ENCODE measurements at places on chromosomes 2 and 18. TPM values are rescaled to one million over a fixed set of nuclear protein-coding genes. Genes with fewer than 3 reads are reported as not detected.

TUBB8B gene
- total RNA-seq, result not detected

GRCh38 chr2:175350105-175350504 lies 168.6 kb upstream of the ATP5MC3 start:
- no peaks in the 10 kb centered on the region for H3K4me1 ChIP-seq
- no peak overlapping the region for H3K4me3 ChIP-seq
- no peaks in the 10 kb centered on the region for H3K27me3 ChIP-seq
- no peaks in the 10 kb centered on the region for H3K36me3 ChIP-seq

DNA sequence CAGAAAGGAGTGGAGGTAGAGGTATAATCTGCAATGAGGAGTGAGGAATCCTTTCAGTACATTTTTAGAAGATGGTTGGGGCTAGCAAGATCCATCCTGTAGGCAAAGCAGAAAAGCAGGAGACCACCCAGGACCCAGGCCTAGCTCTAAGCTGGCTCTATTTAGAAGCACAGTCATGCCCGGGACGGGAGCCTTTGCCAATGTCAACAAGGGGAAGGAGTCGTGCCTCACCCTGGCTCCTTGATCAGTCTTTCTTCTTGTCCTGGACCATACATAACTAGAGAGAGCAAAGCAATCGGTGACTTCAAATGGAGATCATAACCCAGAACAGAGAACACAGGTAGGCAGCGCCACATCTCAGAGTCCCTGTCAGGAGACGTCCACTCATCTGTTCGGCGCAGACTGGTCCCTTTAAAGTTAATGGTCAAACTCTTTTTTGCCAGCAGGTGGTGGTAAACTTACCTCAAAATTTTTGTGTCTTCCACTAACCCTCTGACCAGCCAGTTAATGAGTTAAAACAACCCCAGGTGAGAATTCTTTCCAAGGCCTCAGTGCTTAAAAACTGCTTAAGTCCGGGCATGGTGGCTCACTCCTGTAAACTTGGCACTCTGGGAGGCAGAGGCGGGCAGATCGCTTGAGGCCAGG lies 8.0 kb downstream of the MC5R start:
- no peaks in the 10 kb centered on the region for H3K36me3 ChIP-seq
- no peak overlapping the region for H3K27ac ChIP-seq
- H3K4me1 ChIP-seq, result no peaks in the 10 kb centered on the region
- H3K4me3 ChIP-seq, result no peak overlapping the region

GRCh38 chr2:43408407-43409160 lies 182.2 kb upstream of the ZFP36L2 start:
- H3K4me3 ChIP-seq, result no peak overlapping the region
- H3K36me3 ChIP-seq, result no peaks in the 10 kb centered on the region
- no peaks in the 10 kb centered on the region for H3K27me3 ChIP-seq
- no peak for DNase-seq

GALNT3 gene
- 3.9 TPM for total RNA-seq

GRCh38 chr2:201746551-201746950 lies 34.2 kb downstream of the ALS2 start:
- no peaks in the 10 kb centered on the region for H3K4me1 ChIP-seq
- no peak overlapping the region for H3K27ac ChIP-seq
- no peak for DNase-seq
- peaks cover 7% of the 10 kb centered on the region for H3K36me3 ChIP-seq

DNA sequence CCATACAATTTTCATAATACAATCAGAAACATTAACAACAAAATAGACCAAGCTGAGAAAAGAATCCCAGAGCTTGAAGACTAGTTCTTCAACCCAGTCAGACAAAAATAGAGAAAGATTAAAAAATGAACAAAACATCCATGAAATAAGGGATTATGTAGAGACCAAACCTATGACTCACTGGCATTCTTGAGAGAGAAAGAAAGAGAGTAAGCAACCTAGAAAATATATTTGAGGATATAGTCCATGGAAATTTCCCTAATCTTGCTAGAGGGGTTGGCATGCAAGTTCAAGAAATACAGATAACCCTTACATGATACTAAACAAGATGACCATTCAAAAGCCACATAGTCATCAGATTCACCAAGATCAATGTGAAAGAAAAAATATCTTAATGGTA lies 281.7 kb downstream of the CCDC85A start:
- no peaks in the 10 kb centered on the region for H3K36me3 ChIP-seq
- no peaks in the 10 kb centered on the region for H3K4me1 ChIP-seq
- H3K27me3 ChIP-seq, result no peaks in the 10 kb centered on the region
- H3K27ac ChIP-seq, result no peak overlapping the region
- DNase-seq, result no peak

DNA sequence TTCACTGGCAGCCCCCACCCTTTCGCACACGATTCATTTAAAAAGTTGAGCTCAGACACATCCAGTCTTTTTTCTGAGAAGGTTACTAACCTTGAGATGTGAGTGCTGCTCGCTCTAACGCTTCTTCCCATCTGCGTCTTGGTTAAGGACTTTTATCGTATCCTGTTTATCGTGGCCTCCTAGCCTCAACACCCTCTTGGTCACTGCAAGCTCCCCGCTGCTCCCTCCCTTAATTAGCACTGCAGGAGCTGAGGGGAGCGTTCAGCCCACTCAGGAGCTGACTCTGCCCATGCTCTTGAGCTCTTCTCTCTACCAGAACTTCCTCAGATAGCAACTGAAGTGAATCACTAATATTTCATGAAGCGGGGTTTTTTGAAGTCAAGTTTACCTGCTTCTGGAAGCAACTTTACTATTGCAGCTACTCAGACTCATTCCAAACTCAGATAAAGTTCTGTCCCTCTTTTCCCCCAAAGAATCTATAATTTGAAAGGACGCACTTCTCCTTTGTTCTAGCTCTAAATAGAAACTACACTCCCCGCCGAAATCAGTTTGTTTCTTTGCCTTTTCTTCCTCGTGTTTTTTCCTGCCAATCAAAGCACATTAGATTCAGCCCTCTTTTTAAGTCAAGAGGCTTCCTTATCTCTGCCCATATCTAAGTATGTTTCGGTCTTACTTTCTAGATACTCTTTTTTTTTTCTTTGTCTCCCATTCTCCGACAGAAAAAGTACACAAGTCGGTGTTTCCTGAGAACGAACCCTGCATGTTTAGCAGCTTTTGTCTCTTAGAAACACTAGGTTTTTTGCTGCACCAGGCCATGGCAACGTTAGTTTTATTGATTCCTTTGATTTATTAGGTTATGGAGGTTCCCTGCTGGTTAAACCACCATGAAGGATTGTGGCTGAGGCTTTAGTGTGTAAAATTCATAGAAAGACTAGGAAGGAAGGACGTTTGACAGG lies 9.3 kb upstream of the CD226 start:
- H3K27me3 ChIP-seq, result no peaks in the 10 kb centered on the region
- no peak for DNase-seq
- no peaks in the 10 kb centered on the region for H3K36me3 ChIP-seq
- no peak overlapping the region for H3K4me3 ChIP-seq
- H3K27ac ChIP-seq, result no peak overlapping the region

DNA sequence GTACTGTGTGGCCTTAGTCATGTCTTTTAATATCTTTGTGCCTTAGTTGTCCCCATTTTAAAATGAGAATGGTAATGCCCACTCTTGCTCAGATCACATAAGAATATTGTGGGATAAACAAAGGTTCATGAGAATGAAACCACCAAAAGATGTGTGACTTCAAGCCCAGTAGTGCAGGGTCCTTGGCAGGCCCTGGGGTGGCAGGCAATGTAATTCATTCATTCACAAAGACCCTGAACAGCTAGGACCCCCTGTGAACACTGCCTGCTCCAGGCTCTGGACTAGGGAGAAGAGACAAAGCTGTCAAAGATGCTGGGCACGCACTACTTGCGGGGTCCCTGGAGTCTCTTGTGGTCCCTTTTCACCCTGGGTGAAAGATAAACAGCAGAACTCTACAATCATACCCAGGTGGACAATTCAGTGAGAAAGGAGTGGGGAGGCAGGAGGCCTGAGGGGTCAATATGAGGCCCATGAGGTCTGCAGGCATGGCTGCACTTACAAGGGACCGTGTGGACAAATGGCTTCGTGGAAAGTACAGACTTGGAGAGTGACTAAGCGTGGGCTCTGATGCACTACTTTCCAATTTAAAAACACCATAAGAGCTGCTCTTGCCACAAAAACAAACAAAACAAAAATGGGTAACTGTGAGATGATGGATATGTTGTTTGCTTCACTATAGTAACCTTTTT lies 136.1 kb downstream of the SMAD7 start:
- peaks cover 6% of the 10 kb centered on the region for H3K4me1 ChIP-seq
- no peaks in the 10 kb centered on the region for H3K27me3 ChIP-seq
- H3K27ac ChIP-seq, result no peak overlapping the region
- H3K4me3 ChIP-seq, result no peak overlapping the region

DNA sequence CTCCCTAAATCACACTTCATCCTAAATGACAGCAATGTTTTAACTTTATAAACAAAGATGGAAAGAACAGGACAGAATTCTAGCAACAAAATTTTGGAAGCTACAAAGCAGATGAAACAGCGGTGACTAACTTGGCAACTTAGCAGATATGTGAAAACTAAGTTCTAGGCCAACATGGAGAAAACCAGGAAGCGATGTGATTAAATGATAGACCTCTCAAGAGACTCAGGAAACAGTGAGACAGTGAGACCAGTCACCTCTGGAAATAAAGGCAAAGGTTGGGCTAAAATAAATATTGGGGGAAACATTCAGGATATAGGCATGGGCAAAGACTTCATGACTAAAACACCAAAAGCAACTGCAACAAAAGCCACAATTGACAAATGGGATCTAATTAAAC lies 24.4 kb upstream of the ZBTB7C start:
- no peak overlapping the region for H3K4me3 ChIP-seq
- H3K27me3 ChIP-seq, result no peaks in the 10 kb centered on the region
- no peak overlapping the region for H3K27ac ChIP-seq
- H3K4me1 ChIP-seq, result no peaks in the 10 kb centered on the region
- no peaks in the 10 kb centered on the region for H3K36me3 ChIP-seq

SPHKAP gene
- not detected for total RNA-seq

DNA sequence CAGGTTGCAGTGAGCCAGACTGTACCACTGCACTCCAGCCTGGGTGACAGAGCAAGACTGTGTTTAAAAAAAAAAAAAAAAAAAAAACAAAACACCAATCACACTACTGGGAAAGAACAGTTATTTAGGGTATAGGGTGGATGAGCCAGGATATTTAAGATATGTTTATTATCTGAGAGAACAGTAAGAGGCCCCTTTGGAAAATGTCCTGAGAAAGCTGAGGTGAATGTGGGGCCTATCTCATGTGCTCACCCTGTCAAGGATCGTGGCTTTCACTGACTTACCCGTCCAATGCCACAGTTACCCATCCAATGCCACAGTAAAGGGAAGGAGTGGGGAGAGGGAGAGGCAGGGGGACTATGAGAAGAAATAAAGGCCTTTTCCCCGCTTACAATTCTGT lies 19.9 kb upstream of the ENOSF1 start:
- H3K4me3 ChIP-seq, result no peak overlapping the region
- H3K36me3 ChIP-seq, result peaks cover 69% of the 10 kb centered on the region
- no peak overlapping the region for H3K27ac ChIP-seq

DNA sequence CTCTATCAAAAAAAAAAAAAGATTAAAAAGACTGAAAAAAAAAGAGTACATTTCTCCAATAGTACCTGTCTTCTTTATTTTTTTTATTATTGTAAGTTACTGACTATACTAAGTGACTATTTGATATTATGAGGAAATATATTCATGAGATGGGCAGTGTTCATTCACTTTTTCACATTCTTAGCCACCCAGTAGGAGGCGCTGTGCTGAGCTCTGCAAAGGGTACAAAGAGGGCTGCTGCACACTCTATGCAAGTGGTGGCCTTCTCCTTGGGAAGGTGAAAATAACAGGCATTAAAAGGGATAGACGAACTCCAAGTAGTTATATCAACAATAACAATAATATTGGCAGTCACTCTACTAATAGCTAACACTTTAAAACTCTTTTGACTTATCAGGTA lies 1034.9 kb upstream of the FANCL start:
- DNase-seq, result no peak
- H3K36me3 ChIP-seq, result no peaks in the 10 kb centered on the region
- H3K4me3 ChIP-seq, result no peak overlapping the region

DNA sequence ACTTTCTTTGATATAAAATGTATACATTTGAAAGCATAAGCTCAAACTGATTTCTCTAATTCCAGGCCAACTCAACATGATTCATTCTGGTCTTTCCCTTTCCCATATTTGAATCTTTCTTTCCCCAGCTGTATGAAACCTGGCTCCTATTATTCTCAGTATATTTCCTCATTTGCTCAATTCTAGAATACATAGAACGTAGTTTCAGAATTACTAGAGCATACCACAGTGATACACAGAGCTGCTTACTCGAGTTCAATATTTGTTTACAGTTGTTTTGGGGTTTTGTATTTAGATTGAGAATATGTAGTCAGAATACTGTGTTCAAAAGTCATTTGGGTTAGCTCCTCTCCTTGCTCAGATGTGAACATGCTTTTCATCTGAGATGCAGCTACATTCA lies 43.0 kb downstream of the TNFRSF11A start:
- DNase-seq, result no peak
- no peaks in the 10 kb centered on the region for H3K27me3 ChIP-seq
- no peak overlapping the region for H3K27ac ChIP-seq
- no peak overlapping the region for H3K4me3 ChIP-seq
